ENCODE measurements at places on chromosomes 16 and 17.

GRCh38 chr17:38942696-38943334 is 17.4 kb downstream of the LASP1NB start:
- DNase-seq: no peak

- no peak for DNase-seq
Measured at GRCh38 chr16:63096857-63097256, 1060.6 kb upstream of the CDH8 start.

GRCh38 chr16:75466760-75467159 is 2.3 kb upstream of the TMEM170A start:
- no peak for DNase-seq

DNA sequence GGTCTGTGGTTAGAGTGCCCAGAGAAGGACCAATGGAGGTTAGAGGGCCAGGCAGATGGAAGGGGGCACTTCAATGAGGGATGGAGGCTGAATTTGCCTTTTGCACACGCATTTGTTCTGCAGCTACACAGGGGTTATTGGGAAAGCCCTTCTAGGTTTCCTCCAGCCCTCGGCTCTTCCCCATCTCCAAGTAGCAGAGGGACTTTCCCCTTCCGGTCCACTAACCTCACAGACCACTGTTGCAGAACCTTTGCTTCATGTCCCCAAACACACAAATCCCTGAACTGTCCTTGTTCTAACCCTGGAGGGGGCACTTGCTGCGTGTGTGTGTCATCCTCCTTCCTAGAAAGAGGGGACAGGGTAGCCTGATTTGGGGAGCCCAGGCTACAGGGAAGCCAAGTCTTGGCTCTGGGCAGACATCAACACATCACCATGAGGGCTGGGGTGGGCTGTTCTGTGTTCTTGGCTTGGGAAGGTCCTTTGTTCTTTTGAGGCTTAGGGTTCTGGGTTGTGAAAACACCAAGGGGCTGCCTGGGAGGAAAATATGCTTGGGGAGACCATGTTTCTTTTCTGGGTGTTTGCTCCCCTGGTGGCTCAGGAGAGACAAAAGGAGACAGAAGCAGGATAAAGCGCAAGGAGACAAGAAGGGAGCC is 7.3 kb upstream of the NR1D1 start:
- no peak for DNase-seq

GRCh38 chr16:15963307-15963910 is 14.0 kb downstream of the ABCC1 start:
- DNase-seq: no peak

DNA sequence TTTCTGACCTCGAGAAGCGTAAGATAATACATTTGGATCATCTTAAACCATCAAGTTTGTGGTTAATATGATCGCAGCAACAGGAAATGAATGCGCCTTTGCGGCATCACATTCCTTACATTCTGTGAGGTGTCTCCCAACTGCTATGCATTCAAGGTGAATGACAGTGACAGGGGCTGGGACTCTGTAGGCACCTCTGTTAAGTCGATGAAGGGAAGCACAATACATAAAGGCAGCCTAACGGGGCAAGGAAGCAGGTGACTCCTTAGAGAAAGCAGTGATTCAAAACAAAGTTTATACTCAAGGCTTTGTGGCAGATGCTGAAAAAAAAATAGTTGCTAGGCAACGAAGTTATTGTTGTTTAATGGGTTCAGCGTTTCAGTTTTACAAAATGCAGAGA is 21.6 kb upstream of the EVPL start:
- DNase-seq: no peak

DNA sequence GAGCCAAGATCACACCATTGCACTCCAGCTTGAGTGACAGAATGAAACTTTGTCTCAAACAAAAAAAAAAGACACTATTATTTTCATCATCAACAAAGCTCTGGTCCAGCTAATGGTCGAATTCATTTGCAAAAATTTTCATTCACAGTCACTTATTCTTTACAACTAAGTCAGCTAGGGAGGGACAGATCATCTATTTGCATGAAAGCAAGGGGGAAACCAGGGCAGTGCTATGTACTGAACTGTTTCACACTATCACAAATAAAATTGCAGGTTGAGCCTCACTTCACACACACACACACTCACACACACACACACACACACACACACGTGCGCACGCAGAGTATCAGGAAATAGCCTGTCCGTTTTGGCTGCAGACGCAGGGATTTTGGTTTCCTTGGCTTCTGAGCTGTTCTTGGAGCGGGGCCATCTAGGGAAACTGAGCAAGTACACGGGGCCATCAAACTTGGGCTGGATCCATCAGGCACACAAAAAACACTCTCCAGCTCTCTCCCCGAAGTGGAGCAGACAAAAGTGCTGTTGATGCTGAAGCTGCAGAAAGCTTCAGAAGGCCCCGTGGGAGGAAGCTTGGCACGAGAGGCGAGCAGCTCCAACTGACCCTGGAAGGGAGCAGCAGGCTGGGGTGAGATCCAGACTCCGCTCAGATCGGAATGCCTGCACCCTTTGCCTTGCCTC is 44.3 kb upstream of the HELZ start:
- no peak for DNase-seq

- no peak for DNase-seq
Measured at GRCh38 chr17:46011711-46012505, 12.9 kb downstream of the STH start.

GRCh38 chr16:67245186-67245585 is 2.1 kb downstream of the FHOD1 start:
- no peak for DNase-seq

DNA sequence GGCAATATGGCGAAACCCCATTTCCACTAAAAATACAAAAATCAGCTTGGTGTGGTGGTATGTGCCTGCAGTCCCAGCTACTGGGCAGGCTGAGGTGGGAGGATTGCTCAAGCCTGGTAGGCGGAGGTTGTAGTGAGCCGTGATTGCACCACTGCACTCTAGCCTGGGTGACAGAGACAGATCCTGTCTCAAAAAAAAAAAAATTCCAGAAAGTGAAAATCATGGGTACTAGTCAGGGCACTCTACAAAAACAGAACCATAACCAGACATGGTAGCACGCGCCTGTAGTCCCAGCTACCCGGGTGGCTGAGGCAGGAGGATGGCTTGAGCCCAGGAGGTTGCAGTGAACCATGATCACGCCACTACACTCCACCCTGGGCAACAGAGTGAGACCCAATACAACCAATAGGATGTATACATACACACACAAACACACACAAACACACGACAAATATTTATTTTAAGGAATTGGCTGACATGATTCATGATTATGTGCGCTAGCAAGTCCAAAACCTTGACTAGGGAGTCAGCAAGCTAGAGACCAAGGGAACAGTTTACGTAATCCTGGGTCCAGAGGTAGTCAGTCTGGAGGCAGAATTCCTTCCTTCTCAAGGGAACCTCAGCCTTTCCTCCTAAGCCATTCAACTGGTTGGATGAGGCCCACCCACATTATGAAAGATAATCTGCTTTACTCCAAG is 11.6 kb upstream of the GP1BA start:
- DNase-seq: no peak
